ENCODE measurements at places on chromosomes 6 and 20.

DNA sequence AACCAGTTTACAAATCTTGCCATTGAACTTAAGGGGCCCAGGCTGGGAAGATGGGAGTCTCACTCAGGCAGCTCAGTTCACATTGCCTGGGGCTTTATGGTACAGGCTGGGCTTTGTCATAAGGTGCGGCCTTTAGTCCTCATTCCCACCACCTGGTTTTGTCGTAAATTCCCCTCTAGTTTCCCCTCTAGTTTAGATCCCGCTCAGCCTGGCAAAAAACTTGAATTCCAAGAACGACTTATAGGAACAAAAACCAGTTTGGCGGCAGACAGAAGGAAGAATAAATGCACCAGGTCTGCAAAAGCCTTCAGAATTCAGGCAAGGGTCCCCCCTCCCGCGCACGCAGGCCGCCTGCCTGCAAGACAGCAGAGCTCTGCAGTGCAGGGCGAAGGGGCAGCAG lies 4.1 kb downstream of the BMP7 start:
- DNase-seq = peak; percentile 37

DNA sequence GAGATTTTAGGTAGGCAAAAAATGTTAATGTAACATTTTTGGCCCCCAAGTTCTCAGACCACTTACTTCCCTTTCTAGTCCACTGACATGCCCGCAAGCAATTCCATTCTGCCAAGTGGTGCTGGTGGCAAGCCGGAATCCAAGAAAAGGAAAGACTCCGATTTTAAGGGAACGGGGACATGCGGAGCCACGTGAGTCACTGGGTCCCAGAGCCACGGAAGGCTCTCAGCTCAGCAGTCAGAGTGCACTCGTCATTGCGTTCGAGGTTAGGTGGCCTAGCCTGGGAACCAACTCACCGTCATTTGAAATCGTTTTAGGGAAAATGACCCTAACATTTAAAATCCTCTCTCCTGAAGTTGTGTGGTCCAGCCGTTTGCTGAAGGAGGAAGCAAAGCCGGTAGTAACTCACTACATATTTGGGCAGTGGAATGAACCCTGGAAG lies 711 bp upstream of the SIRT5 start:
- DNase-seq = peak; percentile 32

DNA sequence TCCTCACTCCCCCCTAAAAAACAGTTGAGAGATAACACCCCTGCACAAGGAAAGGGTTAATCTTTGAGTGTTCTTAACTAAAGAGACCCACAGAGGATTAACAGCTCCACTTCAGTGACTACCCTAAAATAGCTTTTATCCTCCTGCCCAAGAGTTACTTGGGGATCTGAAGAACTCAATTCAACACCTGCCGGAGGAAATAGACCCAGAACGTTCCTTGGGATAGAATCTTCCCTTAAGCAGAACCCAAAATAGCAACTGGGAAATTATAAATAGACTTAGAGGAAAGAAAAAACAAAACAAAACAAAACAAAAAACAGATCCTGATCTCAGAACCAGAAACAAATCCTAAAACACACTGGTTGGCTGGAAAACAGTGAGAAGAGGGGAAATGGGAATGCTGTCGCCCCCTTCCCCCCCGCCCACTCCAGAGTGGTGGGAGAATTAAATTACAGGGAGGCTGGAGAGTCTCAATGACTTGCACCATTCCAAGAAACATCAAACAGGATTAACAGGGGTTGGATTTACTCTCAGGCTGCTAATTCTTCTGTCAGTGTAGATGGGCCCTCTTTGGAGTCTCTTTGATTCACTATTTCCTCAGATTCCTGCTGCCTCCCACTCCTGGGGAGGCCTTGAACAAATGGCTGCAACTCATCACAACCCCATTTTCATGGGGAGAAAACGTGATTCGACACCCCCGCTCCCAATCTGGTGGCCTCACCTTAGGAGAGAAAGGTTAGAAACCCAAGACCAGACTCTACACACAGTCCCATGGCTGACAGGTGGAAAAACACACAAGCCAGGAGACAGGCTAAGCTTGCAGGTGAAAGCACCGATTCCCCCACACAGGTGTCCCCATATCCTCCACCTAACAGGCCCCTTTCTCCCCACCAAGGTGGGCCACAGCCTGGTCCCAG lies 1.4 kb downstream of the PLAGL2 start:
- DNase-seq = no peak

GRCh38 chr6:36973647-36974046 lies 12.3 kb downstream of the MTCH1 start:
- DNase-seq = no peak

DNA sequence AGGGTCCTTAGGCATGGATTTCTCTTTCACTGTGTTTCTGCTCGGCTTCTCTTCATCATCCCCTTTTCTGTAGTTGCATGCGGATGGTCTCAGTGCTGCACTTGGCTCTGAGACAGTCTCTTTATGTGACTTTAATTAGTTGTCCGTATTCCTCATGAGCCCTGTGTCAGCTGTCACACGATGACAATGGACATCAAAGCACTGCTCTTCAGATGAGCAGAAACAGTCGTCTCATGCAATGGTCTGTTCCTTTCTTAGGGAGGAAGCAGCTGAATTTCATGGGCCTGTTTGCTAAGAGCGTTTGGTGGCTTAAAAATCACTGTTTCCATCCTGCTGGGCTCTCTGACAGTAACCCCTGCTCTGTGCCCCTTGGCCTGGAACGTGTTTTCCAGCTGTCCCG lies 64.9 kb downstream of the SYTL3 start:
- DNase-seq = no peak

DNA sequence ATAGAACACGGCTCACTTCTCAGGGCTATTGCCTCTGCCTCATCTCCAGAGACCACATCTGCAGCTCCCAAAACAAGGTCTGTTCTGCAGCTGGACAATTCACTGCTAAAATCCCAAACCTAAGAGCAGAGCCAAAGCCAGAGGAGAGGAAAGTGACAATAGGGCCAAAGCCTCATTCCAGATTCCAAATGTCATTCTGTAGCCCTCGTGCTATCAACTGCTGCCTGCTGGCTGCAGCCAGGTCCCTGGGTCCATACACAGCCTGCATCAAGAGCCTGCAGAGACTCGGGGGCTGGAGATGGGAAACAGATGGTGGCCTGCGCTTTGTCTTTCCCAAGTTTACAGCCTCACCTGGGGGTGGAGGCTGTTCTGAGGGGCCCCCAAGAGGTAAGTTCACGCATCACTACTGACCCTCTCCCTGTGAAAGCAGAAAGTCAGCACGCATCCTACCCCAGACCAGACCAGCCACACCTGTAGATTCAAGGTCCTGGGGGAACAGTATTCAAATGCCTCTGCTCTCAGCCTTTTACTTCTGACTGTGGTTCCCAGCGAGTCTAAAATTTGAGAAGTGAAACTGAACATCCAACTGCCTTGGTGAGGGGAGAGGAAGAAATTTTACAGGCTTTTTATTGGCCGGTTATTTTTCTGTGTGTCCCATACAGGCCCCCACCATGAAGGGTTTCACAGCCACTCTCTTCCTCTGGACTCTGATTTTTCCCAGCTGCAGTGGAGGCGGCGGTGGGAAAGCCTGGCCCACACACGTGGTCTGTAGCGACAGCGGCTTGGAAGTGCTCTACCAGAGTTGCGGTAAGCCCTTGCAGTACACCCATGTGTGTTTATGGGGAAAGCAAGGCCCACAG lies at the start of gene LY86:
Gene LY86, plus strand, starts transcription at position 657 of the 860 bp plus-strand sequence. Its CDS starts 15 bp downstream, at position 672.
- DNase-seq = peak; percentile 88

DNA sequence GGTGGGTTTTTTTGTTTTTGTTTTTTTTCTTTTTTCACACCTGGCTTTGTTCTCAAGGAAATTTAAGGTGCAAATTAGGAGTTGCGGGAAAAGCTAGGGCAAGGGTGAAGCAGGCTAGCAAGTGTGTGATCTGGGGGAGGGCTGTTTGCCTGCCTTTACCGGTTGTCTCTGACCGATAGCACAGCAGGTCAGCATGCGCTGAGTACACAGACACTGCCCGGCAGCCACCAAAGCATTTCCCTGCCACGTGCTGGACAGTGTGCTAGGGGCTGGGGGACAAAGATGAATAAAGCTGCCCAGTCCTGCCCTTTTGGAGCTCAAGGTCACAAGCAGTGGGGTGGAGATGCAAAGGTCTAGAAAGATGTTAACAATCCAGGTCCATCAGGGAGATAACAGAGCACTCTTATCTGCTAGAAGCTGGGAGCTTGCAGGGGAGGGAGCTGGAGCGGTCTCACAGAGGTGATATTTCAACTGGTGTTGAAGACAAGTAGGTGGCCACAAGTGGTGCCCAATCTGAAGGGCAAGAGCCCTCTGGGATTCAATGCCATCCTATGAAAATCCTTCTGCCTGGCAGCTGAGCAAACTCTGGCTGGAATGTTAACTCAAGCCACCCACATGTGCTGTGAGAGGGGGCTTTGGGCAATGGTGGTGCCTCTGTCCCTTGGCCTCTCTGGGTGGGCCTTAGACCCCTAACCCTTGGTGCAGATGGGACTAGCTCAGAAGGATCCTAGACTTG lies 24.5 kb downstream of the TTBK1 start:
- DNase-seq = no peak

DNA sequence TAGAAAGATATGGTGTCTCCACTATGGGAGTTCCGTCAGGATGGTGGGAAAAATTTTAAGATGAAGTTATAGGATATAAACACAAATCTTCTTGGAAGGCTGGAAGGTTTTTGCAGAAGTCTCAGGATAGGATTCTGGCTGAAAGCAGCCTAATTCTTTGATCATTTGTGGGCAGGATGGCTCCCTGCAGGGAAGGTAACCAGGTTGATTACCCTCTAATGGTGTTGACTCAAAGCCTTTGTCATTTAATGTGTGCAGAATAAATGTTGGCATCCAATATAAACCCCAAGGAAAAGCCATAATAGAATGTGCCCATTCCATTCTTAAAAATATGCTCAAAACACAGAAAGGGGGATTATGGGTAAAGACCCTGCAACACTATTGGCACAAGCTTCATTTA lies 204.3 kb downstream of the EPM2A start:
- DNase-seq = no peak

GRCh38 chr20:41218466-41218865 lies 81.1 kb downstream of the PLCG1 start:
- DNase-seq = no peak
